ENCODE measurements at places on chromosomes 12 and 14. TPM values are rescaled to one million over a fixed set of nuclear protein-coding genes. Genes with fewer than 3 reads are reported as not detected.

BDKRB2 gene
- total RNA-seq = 0.31 TPM

TMEM119 gene
- 0.94 TPM for total RNA-seq

KLC1 gene
- total RNA-seq = 534 TPM

TAS2R13 gene
- total RNA-seq = 25.0 TPM

PPM1H gene
- 9.7 TPM for total RNA-seq

HHIPL1 gene
- total RNA-seq = 9.4 TPM
